NCI-H2029 treated with DMSO at 0.1 percent for 48 hours (cell line): ENCODE measurements at places on chromosomes 2 and 18.

- no peak for DNase-seq
Observed at GRCh38 chr18:10113121-10114022, 199.6 kb downstream of the VAPA start.

GRCh38 chr18:37598966-37599896 lies 33.6 kb upstream of the CELF4 start:
- no peak for DNase-seq

DNA sequence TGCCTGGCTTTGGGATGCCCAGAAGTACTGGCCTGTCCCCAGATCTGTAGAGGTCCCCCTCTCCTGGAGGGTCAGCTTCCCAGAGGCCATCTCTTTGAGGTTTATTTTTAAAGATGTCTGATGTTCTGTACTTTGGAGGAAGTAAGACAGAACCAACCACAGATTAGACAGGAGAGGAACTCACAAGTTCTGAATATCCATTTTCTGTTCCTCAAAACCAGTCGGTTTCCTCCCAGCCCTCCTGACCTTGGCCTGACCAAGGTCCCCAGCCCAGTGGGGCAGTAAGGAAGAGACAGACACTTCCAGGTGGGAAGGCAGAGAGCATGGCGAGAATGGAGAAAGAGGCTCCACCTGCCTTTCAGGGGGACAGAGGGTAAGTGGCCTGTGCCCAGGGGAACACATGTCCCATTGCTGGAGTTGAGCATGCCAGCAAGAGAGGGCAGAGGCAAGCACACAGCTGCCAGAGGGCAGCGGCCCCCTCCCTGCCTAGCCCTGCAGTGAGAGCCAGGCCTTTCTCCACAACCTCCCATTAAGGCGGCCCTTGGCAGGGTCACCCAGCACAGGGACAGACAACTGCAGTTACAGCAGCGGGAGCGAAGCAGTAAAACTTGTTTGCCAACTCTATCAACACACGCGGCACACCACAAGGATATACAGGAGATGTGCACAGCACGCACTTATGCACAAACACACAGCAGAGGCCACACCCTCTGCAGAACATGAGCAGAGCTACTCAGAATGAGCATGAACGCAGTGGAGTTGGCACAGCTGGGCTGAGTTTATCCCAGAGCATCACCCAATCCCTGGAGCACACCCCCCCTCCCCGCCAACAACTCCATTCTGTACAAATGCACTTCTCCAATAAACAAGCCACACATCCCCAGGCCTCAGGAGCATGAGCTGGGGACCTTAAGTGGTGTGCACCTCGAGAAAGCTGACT lies 18.5 kb upstream of the SEMA4C start:
- DNase-seq: peak; percentile 49

DNA sequence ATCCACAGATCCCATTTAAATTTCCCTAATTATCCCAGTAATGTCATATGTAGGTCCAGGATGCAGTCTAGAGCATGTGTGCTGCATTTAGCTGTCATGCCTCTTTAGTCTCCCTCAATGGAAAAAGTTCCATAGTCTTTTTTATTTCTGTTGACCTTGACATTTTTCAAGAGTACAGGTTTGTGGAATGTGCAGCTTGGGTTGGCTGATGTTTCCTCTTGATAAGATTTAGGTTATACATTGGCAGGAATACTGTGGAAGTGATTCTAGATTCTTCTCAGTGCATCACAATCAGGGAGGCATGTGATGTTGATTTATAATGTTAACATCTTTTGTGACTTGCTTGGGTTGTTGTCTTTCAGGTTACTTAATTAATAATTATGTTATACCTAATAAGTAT lies 42.5 kb downstream of the PPM1B start:
- DNase-seq: no peak

GRCh38 chr2:105872142-105872728 lies 127.5 kb downstream of the NCK2 start:
- no peak for DNase-seq

- no peak for DNase-seq
Observed at GRCh38 chr2:224601923-224602322, 16.8 kb upstream of the CUL3 start.

- no peak for DNase-seq
Observed at GRCh38 chr18:27411013-27411412, 225.9 kb upstream of the CHST9 start.

GRCh38 chr2:222410534-222410933 lies 13.8 kb upstream of the SGPP2 start:
- DNase-seq: peak; percentile 72

DNA sequence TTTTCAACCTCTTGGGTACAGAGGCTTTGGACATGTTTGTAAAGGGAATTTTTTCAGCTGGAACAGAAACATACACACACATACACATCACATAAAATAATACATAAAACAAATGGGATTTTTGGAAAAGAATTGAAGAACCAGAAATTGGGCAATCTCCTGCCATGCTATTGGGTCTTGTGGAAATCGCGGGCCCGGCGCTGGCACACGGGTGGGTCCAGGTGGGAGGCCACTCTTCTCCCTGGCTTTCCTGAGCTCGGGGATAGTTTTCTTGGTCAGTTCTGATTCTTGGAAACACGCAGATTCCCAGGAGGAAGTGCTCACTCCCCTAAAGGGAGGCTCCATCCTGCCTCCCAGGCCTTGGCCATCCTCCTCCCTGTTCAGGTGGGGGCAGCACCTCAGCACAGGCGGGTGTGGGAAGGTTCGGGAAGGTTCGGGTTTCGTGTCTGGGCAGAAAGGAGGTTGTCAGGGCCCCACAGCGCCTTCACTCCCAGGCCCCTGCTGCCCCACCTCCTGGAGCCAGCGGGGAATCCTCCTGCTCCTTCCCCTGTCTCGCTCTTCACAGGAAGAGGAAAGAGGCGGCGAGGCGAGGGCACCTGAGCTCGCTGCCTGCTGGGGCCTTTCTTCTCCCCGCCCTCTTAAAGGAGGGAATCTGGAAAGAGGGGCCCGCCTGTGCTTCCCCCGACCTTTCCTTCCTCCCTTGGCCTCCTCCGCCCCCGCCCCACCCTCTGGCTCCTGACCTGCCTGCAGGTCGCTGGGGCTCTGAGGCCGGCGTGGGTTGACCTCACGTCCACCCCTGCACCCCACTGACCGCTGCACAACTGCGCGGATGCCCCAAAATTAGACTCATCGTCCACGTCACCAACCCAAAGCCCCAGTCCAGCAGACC lies 97.8 kb upstream of the PXDN start:
- DNase-seq: no peak

- no peak for DNase-seq
Observed at GRCh38 chr18:77262643-77263465, 13.2 kb downstream of the GALR1 start.

DNA sequence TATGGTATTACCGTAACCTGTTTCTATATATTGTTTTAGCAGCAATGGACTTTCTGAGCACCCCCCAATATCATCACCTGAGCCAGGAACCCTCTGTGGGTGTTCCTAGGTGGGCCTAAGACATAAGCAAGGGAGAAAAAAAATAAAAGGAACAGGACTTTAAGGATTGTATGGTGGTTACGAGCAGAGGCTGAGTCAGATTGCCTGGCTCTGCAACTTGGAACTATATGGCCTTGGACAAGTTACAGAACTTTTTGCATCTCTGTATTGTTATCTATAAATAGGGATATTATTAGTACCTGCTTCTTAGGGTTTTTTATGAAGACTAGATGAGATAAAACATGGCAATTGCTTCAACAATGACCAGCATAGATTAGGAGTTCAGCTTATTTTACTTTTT lies 34.9 kb downstream of the MFSD6 start:
- DNase-seq: no peak

GRCh38 chr18:58402247-58402646 lies 226.6 kb downstream of the ALPK2 start:
- DNase-seq: no peak

DNA sequence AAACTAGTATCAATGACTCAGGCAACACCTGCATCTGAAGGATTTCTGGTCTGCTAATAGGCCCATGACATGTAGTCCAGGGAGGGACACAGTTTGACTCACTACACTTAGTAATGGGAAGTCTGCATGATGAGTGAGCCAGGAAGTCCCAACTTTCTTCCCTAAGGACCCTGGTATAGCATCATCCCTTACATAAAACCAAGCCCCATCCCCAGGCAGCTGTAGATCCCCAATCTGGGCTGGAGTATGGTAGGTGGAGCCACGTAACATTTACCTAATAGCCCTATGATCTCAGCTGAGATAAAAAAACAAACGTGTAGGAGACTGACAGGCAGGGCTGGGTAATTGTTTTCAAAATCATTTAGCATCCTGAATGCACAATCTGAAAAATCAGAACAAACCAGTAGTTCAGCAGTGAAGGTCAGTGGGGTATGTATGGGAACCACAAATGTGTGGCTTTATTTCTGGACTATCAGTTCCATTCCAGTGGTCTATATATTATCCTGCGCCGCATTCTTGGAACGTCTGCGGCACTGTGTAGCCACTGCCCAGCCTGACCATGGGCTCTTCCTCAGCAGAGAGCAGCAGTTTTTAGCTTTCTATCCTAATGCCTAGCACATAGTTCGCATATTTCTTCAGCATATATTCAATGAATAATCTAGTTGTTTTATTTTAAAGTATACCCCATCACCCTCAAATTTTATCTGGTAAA lies 33.5 kb downstream of the EPB41L3 start:
- DNase-seq: no peak

DNA sequence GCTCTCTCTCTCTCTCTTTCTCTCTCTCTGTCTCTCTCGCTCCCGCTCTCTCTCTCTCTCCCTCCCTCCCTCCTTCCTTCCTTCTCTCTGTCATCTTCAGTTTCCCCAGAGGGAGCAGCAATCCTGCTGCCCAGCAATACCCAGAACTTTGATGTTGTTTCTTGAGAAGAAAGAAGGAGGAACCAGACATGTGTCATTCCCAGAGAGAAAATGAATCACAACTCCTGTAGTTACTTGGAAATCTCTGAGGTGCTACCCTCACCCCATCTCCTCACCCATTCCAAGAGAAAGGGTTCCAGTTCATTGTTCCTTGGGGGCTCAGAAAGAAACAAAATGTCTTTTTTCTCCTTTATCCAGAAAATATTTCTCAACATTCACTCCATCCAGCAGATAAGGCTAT lies 449.1 kb downstream of the TNS1 start:
- no peak for DNase-seq

- DNase-seq: no peak
Observed at GRCh38 chr18:51610481-51610880, 413.0 kb upstream of the MEX3C start.

GRCh38 chr18:62102221-62102620 lies 84.6 kb downstream of the PIGN start:
- DNase-seq: no peak

DNA sequence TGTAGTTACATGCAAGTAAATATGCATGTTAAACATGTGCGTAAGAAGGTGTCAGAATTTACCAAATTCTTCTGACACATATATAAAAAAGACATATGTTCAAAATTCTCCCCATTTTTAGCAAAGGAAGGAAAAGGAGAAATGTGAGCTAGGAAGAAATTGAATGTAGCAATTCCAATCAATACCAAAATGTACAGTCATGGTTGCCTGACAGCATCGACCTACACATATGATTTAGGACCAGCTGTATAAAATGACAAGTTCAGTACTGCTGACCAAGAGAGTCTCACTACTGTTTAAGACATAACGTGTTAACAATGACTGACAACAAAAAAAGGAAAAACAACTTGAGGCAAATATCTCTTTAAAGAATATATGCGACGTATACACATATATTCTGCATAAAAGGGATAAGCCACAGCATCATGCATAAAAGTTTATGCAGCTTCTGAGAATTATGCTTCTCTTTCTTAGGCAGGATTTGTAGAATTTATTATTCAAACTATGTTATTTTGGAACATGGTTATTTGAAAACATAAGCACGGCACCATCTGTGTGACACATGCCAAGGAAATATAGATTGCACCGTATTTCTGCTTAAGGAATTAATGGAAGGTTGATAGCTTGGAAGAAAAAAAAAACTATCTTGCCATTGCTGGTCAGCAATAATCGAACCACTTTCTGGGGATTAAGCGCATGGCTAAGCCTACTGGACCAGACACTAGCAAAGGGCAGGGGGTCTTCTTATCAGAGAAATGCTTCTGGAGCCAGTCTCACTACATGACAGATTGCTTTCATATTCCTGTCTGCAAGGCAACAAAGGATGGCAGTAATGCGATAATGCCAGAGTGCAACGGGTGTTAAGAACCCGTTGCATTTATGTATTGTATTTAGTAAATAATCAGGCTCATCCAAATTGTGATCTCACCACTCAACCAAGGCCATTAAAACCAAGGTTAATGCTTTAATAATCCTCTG lies 154.0 kb downstream of the WDPCP start:
- DNase-seq: no peak

DNA sequence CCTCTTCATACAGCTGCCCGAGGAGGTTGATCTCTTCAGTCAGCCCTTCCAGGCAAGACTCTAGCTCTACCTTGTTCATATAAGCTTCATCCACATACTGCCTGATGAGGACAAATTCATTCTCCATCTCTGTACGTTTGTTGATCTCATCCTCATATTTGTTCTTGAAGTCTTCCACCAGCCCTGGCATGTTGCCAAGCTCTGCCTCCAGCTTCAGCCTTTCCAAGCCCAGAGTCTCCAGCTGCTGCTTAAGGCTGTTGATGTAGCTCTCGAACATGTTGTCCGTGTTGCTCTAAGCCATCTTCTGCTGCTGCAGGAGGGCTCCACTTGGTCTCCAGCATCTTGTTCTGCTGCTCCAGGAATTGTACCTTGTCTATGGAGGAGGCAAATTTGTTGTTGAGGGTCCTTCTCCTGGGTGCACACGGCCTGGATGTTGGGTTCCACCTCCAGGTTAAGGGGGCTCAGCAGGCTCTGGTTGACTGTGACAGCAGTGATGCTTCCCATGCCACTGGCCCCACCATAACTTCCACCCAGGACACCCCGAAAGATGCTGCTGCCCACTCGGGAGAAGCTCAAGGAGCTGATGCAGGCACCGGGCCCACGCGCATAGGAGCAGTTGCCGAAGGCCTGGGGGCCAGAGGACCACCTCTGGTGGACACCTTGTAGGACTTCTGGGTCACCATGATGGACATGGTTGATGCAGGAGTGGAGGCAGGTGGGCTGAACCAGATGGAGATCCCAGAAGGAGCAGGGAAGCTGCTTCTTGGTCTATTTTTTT lies 30.3 kb downstream of the ICA1L start:
- no peak for DNase-seq

DNA sequence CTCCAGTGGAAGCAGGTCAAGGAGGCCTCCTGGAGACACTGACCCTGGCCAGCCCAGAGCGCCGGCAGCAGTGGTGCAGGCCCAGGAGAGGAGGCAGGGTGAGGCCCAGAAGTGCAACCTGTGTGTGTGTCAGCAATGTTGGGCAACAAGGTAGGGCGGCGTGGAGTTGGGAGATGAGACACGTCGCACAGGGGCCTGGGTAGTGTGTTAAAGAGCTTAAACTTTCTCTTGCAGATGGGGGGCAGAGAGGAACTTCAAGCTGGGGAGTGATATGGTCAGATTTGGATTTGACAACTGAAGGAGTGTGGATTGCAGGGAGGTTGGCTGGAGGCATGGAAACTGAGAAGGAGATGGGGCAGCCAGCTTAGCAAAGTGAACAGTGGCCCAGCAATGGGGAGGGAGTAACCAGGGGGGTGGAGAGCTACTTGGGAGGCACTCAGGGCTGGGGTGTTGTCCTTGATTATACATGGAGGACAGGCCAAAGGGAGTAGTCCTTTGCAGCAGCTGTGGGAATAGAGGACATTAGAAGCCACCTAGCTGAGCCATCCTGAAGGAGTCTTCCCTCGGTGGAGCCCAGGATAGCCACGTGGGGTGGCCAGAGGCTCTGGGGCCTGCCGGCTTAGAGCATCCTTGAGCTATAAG lies 278.6 kb upstream of the HS6ST1 start:
- DNase-seq: no peak

GRCh38 chr18:48740851-48741485 lies 202.1 kb downstream of the CTIF start:
- DNase-seq: no peak
